ENCODE measurements at places on chromosomes 5 and 9. TPM values are rescaled to one million over a fixed set of nuclear protein-coding genes. Genes with fewer than 3 reads are reported as not detected.

The PPP3R2 gene
- polyA plus RNA-seq = not detected

The SAPCD2 gene
- 0.95 TPM for polyA plus RNA-seq

The KCNT1 gene
- polyA plus RNA-seq = not detected

The FOXD4L3 gene
- not detected for polyA plus RNA-seq

The SEMA6A gene
- 0.19 TPM for polyA plus RNA-seq

The SV2C gene
- not detected for polyA plus RNA-seq

The LEAP2 gene
- 2.0 TPM for polyA plus RNA-seq

DNA sequence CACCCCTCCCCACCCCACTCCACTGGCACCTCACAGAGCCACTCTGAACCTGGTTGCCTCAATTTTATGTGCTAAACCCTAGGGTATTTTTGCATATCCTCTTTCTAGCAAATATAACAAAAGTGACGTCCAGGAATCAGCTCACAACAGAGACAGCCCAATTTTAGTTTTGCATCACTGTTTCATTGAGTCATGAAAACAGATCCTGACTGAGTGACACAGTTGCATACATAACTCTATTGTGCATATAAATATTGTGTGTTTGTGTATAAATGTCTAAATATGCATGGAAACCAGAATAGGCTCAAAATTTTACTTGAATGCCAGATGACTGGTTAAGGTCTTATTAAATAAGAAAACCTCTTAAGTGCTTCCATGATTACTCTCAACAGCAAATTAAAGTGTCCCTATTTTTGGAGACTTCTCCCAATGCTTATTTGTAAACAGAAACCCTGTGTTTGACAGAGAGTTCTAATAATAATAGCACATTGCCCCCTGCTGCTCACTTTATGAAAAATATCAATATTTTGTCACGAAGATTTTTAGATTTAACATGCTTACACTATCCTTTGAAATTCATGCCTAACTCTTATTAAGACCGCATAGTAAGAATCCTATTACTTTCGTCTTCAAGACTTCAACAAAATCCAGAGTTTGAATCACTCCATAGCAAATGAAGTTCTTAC lies 75.5 kb upstream of the PRRC1 start:
- no peak overlapping the region for H3K27ac ChIP-seq
- H3K4me1 ChIP-seq = no peaks in the 10 kb centered on the region
- no peak overlapping the region for H3K4me3 ChIP-seq
- no peaks in the 10 kb centered on the region for H3K27me3 ChIP-seq
- H3K36me3 ChIP-seq = no peaks in the 10 kb centered on the region

DNA sequence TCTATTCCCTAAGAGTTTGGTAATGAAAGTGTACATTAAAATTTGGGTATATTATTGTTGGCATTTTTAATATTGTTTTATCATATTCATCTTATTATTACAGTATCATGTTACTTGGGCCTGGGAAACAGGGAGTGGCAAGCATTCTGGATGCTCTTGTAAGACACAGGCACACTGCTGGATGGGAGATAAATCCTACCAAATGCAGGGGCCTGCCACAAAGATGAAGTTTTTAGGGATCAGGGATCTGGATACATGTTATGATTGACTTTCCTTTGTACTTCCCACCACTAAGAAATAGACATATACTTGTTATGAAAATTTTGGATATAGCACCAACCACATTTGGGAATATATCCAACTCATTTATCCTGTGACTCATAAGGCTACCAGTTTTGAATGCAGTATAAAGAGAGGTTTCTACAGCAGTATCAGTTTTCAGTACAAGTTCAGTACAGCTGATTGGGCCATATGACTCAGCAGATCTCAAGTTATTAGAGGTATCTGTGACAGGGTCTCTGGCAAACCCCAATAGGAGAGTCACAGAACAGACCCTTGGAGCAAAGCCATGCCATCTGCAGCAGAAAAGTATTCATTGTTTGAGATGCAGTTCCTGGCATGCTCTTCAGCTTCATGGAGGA lies 360.1 kb downstream of the DMAC1 start:
- no peak overlapping the region for H3K27ac ChIP-seq
- no peaks in the 10 kb centered on the region for H3K36me3 ChIP-seq
- DNase-seq = no peak
- peaks cover 4% of the 10 kb centered on the region for H3K27me3 ChIP-seq
- H3K4me1 ChIP-seq = no peaks in the 10 kb centered on the region
- no peak overlapping the region for H3K4me3 ChIP-seq

- H3K36me3 ChIP-seq = peaks cover 22% of the 10 kb centered on the region
- H3K27ac ChIP-seq = no peak overlapping the region
- no peak for DNase-seq
- H3K4me1 ChIP-seq = peaks cover 11% of the 10 kb centered on the region
- no peak overlapping the region for H3K4me3 ChIP-seq
Measured at GRCh38 chr9:3385871-3386270, 139.9 kb downstream of the RFX3 start.

- no peak for DNase-seq
- peak overlapping the region; percentile 64 for H3K27ac ChIP-seq
- peaks cover 17% of the 10 kb centered on the region for H3K27me3 ChIP-seq
- peaks cover 41% of the 10 kb centered on the region for H3K4me1 ChIP-seq
Measured at GRCh38 chr5:139393497-139394122, 1.3 kb downstream of the PROB1 start.

DNA sequence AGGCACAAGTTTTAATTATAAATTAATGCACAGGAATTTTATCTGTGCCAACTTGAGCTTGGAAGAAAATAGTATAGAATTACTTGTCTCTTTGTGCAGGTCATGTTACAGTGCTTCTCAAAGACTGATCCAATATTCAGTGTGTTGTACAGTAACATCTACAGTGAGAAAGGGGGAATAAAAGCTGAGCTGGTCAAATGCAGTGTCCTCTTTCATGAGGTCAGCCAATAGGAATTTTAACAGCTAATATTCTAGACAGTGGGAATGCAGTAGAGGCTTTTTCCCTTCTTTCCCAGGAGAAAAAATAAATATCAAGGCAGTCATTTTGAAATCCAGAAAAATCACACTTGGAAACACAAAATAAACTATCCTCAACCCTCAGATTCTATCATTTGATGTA lies 95.7 kb upstream of the ITGA1 start:
- H3K4me1 ChIP-seq = peaks cover 5% of the 10 kb centered on the region
- H3K27ac ChIP-seq = no peak overlapping the region
- DNase-seq = no peak

DNA sequence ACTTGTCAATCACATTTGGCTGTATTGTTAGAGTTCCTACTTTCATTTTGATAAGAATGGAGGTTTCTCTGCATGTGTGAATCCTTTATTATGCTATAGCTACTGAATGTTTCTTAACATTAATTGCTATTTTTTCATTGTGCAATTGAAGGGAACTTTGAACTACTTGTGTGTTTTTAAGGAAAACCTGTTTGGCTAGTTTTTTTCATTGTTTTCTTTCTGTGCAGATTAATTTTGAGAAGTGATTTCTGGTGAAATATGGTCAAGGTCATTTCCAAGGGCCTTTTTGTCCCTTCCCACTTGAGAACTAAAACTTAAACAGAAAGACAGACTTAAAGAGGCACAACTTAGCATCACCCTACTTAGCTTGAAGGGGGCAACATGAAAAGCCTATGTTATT lies 1309.2 kb upstream of the WWC1 start:
- no peak for DNase-seq
- peaks cover 17% of the 10 kb centered on the region for H3K4me1 ChIP-seq
- H3K27ac ChIP-seq = no peak overlapping the region
- H3K27me3 ChIP-seq = peaks cover 5% of the 10 kb centered on the region
- no peaks in the 10 kb centered on the region for H3K36me3 ChIP-seq

GRCh38 chr9:87776481-87777379 lies 50.8 kb downstream of the CTSL start:
- no peak overlapping the region for H3K27ac ChIP-seq
- H3K36me3 ChIP-seq = no peaks in the 10 kb centered on the region
- no peak overlapping the region for H3K4me3 ChIP-seq
- H3K27me3 ChIP-seq = peaks cover 5% of the 10 kb centered on the region

GRCh38 chr5:100818340-100818739 lies 84.7 kb downstream of the ST8SIA4 start:
- H3K27me3 ChIP-seq = no peaks in the 10 kb centered on the region
- DNase-seq = no peak
- H3K4me3 ChIP-seq = no peak overlapping the region
- H3K27ac ChIP-seq = no peak overlapping the region

DNA sequence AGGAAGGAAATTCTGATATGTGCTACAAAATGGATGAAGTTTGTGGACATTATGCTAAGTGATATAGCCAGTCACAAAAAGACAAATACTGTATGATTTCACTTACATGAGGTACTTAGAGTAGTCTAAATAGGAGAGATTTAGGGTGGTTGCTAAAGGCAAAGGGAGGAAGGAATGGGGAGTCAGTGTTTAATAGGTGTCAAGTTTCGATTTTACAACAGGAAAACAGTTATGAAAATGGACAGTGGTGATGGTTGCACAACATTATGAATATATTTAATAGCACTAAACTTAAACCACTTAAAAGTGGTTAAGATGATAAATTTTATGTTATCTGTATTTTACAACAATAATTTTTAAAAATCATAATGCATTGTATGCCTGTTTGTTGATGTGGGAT lies 40.4 kb upstream of the ECM2 start:
- H3K27ac ChIP-seq = no peak overlapping the region
- peaks cover 4% of the 10 kb centered on the region for H3K27me3 ChIP-seq
- DNase-seq = no peak

GRCh38 chr5:148398698-148399121 lies 15.0 kb downstream of the FBXO38 start:
- H3K36me3 ChIP-seq = peaks cover 43% of the 10 kb centered on the region
- H3K4me1 ChIP-seq = peaks cover 61% of the 10 kb centered on the region
- DNase-seq = no peak
- H3K27ac ChIP-seq = no peak overlapping the region
- H3K27me3 ChIP-seq = no peaks in the 10 kb centered on the region

All from immature natural killer cell (primary cell).